ENCODE measurements at places on chromosomes 11 and 22.

DNA sequence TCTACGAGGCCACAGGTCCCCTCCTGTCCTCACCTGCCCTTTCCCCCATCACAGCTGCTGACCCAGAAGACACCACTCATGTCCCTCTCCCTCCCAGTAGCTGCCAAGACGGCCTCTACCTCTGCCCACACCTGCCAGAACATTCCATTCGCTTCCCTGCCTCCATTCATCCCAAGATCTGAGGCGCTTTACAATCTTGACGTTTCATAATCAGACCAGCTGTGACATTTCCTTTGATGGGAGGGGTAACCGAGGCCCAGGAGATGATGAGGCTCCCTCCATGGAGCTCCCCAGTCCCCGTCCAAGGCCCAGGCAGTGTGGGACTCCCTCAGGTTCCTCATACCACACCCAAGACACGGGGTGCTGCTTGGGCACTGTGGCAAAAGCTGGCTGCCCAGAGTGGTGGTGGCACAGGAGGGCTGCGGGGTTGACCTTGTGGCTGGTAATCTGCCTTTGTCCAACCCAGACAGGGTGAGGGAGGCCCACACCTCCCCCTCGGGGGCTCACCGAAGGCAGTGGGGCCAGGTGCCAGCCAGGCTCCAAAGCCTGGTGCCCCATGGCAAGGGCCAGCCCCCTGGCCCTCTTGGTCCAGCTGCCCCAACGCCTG, 17.3 kb downstream of the PHLDA2 start:
- no peak for DNase-seq

DNA sequence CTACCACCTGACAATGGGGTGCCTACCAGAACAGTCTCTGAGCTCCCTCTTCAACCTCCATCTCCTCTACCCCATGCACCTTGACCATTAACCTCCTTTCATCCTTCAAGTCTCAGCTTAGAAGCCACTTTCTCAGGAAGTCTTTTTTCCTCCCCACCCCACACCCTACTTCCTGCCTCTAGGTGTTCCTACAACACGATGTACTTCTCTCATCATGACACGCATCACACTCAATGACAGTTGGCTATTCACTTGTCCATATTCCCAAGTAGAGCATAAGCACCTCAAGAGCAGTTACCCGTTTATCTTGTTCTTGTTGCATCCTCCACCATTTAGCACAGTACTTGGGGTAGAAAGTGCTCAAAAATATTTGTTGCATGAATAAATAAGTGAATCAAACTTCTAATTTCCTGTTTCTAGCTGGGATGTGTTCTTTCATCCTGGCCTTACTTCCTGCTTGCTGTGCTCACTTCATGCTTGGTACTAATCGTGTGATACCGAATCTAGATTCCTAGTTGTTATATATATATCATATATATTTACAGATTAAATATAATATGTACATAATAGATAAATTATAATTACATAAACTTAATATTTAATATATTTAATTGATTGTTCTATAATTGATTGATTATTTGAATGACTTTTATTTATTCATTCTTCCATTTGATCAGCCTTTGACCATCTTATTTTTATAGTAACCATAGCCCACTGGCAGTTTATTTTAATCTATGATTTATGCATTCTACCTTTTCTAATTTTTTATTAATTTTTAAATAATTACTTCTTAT, 177.5 kb upstream of the TMEM45B start:
- no peak for DNase-seq

DNA sequence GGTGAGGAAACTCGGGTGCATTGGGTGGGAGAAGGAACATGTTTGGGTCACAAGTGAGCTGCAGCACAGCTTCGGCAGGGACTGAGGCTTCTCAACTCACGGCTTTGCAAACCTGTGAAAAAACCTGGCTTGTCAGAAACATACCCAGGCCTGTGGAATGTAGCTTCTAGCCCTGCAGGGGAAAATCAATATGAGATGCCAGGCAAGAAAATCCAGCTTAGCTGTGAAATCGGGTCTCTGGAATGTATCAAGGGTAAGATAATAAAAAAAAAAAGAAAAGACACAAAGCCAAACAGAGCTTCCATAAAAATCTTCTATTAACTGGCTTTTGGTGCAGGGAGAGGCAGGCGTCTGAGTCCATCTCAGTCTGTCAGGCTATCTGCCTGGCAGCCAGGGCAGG, 28.5 kb downstream of the UQCR10 start:
- no peak for DNase-seq

- DNase-seq, result no peak
Observed at GRCh38 chr11:85813721-85814120, 2.8 kb upstream of the SYTL2 start.

DNA sequence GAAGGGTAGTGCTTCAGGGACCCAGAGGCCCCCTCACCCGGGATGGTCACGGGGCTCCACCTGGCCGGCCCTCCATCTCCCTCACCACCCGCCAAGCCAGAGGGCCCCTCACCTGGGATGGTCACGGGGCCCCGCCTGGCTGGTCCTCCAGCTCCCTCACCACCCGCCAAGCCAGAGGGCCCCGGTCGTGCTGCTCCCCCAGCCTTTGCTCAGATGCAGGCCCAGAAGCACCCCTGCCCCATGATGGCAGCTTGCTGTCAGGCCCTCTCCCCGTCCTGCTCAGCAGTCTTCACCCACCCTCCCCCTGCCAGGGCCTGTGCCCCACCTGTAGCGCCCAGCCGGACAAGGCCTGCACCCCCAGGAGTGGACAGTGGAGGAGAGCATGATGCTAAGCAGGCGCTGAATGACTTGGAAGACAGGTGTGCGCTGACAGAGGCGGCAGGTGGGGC, 7.3 kb downstream of the DENND6B start:
- no peak for DNase-seq

All from cerebellar nuclear complex (tissue), 1 donor.